ENCODE measurements at places on chromosomes 2 and 18.
A peak's percentile ranks its signal among the peaks of the same experiment; 100 is the strongest.

DNA sequence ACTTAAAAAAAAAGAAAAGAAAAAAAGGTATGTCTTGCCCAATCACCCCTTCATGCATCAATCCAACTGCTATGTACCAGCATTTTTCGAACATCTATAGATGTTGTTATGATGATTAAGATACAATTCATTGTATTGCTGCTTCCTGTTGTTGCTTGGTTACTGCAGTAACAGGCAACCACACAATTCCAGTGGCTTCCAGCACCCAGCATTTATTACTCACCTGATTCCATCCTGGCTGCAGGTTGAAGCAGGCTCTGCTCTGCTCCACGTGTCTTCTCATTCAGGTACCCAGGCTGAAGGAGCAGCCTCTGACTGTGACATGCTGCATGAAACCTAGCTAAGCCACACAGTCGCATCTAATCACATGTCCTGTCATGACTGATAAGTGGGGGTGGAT lies 196.9 kb downstream of the INO80D start:
- peak; percentile 90 for DNase-seq

- no peak for DNase-seq
Measured at GRCh38 chr18:50656841-50657470, 97.1 kb downstream of the MAPK4 start.

DNA sequence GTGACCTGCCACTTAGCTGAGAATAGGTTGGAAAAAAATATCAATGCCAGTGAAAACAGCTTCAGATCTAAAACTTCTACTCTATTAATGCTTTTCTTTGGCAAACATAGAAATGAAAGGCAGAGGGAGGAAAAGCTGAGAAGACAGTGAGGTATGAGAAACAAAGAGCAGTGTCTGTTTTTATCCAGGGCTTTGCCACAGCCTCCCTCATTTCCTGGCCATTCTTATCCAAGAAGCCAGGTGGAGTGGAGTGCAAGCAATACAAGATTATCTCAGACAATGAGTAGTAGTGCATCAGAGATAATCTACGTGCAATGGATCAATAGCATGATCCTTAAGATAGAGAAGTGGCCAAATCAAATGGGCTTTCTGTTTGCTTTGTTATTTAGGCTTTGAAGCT lies 808.7 kb upstream of the PIK3C3 start:
- DNase-seq: no peak

DNA sequence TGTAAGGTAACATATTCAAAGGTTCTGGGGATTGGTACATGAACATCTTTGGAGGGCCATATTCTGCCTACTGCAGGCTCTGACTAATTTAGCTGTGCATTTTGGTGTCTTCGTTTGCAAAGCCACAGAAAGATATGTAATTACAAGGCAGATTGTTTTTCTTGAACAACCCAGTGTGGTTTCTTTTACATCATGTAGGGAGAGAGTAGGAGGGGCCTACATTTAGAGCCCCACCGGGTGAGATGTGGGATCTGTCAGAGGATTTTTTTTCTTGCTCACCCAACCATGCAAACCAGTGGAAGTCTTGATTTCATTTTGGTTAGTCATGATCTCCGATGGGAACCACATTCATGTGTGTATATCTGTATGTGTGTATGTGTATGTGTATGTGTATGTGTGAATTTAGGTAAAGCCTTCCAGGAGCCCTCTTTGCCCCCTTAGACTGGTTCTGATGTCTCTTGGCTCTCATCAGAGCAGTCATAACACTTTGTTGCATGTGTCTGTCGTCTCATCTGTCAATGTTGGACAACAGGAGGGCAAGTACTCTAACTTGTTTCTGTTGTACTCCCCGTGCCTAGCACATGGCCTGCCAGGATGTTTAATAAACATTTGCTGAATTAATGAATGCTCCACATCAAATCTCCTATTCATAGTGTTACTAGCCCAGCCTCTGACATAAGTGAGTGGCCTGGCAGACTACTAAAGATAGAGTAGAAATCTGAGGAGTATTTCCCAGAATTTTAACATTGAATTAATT lies 239.9 kb downstream of the MTX2 start:
- DNase-seq: no peak

DNA sequence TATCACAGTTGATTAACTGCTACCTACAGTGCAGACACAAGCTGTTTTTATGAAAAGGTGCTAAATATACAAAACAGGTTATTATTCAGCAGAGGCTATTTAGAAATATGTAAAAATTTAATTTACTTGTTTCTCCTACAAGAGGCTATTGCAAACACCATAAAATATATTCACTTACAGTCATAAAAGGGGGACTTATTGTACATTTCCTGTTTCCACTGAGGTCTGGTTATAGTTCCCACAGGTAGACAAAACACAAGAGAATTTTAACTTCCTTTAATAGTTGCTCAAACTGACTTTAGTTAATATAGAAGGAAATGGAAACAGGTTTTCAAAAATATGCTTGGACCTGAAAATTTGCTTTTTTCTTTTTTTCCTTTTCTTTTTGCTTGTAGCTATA lies 40.0 kb upstream of the FRZB start:
- no peak for DNase-seq

DNA sequence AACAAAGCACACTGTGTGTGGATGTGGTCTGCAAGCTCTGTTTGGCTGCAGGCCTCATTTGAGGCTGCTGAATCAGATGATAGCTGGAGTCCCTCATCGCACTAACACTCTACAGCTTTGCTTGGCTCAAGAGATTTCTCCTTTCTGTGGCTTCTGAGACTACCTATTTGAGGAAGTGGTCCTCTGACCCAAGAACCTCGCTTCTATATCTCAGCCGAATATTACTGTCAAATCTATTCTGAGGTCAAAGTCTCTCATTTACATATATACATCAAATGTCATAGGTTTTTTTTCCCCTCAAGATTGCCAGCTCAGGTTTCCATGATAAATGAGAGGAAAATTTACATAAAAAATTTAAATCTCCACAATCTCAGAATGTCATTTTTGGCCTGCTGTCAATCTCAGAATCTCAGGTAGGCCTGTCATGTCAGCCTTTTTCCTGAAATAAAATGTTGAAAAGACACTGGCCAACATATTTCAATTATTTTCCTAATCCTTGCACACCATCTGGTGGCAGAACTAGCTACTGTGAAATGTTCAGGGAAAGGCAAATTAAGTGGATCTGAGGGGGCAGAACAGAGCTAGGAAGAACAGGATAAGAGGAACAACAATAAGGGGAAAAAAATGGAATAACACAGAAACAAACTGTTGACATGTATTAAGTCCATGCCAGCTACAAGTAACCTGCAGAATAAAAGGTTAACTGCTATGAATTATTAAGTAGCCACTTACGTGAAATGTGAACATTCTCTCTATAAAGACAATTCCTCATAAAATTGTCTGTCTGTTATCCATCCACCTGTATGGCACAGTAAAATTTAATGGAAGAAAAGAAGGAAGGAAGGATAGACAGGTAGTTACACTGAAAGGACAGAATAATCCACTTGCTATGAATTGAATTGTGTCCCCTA lies 39.3 kb downstream of the AP1S3 start:
- DNase-seq: peak; percentile 22

DNA sequence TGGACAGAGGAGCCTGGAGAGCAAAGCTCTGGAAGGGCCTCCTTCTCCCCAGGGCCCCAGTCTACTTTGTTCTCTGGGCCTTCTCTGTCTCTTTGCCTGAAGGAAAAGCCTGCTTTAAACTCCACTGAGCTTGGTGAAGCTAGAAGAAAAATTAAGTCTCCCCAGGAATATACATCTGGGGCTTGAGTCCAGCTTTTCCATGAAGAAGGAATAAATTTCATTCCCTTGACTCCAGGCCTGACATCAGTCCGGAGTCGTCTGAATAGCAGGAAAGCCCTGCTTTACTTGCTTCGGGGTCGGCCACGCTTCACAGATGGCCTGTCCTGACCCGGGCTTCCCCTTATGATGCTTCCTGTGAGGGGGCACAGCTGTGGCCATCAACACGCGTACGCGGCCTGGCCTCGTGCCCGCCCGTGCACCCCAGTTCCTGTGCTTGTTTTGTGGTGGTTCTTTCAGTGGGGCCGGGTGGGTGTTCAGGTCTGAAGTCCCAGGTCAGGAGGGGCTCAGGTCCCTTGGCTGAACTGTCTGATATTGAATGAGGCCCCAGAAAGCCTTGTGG lies 73.6 kb downstream of the ACOXL start:
- DNase-seq: no peak

GRCh38 chr2:128384446-128384845 lies 65.8 kb upstream of the HS6ST1 start:
- DNase-seq: no peak
